ENCODE measurements at places on chromosomes 3 and 15.

GRCh38 chr15:38789566-38789965, 225.0 kb upstream of the RASGRP1 start:
- no peak for DNase-seq

DNA sequence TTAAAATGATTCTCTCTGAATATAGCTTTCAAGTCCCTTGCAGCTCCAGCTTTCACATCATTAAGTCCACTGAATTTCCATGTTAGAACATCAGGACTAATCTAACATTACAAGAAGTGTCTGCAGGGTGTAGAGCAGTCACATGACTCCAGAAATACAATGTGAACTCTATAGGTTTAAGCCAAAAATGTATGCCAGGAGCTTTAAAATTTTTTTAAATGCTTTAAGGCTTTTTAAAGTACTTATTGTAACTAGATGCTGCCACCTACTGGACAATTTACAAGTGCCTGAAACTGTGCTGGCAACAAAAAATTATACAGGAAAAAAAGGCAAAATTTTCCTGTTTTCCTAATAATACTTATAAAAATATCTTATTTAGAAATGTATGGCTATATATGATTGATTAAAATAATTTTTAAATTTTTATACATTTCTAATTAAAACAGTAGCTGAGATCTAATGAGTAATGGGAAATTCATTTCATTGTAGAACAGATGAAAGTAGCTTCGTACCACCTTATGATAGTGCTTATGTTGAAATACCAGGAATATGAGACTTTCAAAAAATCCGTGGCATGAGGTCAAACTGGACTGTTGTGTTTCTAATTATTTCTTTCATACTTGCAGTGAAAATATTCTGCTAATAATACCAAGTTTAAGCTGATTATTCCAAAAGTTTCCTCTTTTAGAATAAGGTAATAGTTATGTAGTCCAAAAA, 25.7 kb downstream of the FSIP1 start:
- DNase-seq, result no peak

- no peak for DNase-seq
These were observed 25.0 kb downstream of the PLCL2 start for GRCh38 chr3:16909802-16910201.

DNA sequence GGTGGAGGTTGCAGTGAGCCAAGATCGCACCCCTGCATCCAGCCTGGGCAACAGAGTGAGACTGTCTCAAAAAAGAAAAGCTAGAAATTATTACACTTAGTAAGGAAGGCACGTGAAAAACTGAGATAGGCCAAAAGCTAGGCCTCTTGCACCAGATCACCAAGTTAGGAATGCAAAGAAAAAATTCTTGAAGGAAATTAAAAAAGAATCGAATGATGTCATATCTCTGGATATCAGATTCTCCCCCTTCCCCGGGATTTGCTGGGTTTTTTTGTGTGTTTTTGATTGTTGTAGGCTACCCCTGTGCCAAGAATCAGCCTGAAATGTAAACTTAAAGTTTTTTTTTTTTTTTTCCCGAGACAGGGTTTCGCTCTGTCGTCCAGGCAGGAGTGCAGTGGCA, 17.4 kb downstream of the PTPN23 start:
- DNase-seq, result no peak

- DNase-seq, result no peak
These were observed 27.0 kb downstream of the ADIPOQ start for GRCh38 chr3:186869253-186870100.

DNA sequence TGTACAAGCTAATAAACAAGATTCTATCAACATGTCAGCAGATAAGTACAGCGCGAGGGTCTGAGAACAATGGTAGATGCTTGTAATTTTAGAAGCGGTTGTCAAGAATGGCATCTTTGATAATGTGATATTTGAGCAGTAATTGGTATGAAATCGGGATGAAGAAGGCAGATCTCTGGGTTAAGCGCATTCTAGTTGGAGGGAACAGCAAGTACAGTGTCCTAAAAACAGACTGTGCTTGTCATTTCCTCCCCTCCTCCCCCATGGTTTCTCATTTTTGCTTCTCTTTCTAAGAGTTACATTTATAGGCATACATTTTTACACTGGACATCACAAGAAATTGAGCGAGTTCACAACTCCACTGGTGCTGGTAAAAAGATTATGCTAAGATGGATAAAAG, 23.3 kb downstream of the TGFBR2 start:
- DNase-seq, result no peak

- DNase-seq, result no peak
These were observed 83.9 kb upstream of the STT3B start for GRCh38 chr3:31448882-31449243.

- no peak for DNase-seq
These were observed 77.4 kb upstream of the ANKRD28 start for GRCh38 chr3:15875016-15875689.

GRCh38 chr3:117611211-117611610, 901.6 kb downstream of the TUSC7 start:
- no peak for DNase-seq

- no peak for DNase-seq
These were observed 44.2 kb upstream of the RNU6-1 start for GRCh38 chr15:67884009-67884408.
